ENCODE measurements at places on chromosomes 13 and 19. TPM values are rescaled to one million over a fixed set of nuclear protein-coding genes. Genes with fewer than 3 reads are reported as not detected.
A peak's percentile ranks its signal among the peaks of the same experiment; 100 is the strongest.

- no peak for DNase-seq
Observed at GRCh38 chr13:59997976-59998375, 165.8 kb downstream of the DIAPH3 start.

GRCh38 chr19:12825254-12826131 lies 8.9 kb downstream of the RTBDN start:
- no peak for DNase-seq

Gene GIPC3
- 0.21 TPM for total RNA-seq

DNA sequence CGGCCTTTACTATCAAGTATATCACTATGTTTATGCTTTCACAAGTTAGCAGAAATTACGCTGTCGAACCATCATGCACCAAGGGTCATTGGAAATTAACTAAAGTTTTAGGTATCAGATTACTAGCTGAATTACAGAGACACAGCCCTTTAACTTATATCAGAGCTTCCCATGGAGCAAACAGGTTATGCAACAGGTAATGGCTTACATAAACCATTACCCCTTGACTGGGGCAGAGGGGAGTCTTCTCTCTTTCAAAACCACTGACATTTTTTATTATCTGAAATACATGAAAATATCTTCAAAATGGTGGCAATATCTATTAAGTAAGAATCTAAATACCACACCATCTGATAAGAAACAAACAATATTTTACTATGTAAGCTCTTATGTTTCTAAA lies 1692.9 kb upstream of the SLC10A2 start:
- DNase-seq, result no peak

DNA sequence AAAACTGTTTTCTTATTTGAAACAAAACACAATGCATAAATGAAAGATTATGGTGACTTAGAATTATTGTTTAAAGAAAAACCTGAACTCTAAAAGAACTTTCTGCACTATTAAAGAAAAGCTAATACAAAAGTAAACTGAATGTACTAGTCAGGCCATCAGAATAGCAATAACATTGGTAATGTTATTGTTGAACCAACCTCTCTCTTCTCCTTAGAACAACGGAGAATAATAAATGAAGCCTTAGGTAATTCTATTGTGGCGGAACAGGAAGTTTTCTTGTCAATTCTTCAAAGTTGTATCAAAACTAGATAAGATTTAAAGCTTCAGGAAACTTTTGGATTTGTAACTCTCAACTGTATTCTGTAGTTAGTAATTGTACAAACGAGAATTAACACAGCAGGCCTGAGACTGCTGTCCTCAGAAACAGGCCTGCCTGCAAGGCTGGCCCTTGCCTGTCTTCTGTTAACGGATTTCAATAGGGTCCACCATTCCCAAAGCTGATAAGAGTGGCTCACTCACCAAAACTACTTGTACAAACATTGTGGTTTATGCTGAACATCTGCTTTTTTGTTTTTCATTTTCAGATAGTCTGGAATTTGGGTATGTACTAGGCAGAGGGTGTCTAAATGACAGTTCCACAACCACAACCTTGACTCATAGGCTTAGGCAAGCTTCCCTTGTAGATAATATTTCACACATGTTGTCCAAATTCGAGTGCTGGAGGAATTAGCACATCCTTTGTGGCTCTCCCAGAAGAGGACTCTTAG lies 825.8 kb downstream of the GPC5 start:
- DNase-seq, result peak; percentile 3

Gene KLK3
- not detected for total RNA-seq

- DNase-seq, result no peak
Observed at GRCh38 chr19:12141405-12141736, 1.2 kb upstream of the ZNF20 start.

- no peak for DNase-seq
Observed at GRCh38 chr19:35558400-35559280, 4.8 kb downstream of the ATP4A start.

DNA sequence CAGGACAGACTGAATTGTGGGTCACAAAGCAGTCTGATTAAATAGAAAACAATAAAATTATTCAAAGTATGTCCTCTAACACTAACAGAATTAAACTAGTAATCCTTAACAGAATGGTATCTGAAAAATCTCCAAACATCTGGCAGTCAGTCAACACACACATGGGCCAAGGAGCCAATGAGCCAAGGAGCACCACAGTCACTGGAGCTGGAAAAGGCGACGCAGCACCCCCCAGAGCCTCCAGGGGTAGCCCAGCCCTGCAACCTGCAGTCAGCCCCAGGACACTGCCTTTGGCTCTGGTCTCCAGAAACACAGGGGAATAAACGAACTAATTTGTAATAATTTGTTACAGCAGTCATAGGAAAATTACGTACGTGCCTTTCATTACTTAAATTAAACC lies 12.3 kb downstream of the TUBGCP3 start:
- no peak for DNase-seq

All from tongue (tissue), 3 donors.